ENCODE measurements at places on chromosomes 12 and 14. TPM values are rescaled to one million over a fixed set of nuclear protein-coding genes. Genes with fewer than 3 reads are reported as not detected.

- DNase-seq = no peak
These were observed 232.6 kb downstream of the EPS8 start for GRCh38 chr12:15556411-15557102.

DNA sequence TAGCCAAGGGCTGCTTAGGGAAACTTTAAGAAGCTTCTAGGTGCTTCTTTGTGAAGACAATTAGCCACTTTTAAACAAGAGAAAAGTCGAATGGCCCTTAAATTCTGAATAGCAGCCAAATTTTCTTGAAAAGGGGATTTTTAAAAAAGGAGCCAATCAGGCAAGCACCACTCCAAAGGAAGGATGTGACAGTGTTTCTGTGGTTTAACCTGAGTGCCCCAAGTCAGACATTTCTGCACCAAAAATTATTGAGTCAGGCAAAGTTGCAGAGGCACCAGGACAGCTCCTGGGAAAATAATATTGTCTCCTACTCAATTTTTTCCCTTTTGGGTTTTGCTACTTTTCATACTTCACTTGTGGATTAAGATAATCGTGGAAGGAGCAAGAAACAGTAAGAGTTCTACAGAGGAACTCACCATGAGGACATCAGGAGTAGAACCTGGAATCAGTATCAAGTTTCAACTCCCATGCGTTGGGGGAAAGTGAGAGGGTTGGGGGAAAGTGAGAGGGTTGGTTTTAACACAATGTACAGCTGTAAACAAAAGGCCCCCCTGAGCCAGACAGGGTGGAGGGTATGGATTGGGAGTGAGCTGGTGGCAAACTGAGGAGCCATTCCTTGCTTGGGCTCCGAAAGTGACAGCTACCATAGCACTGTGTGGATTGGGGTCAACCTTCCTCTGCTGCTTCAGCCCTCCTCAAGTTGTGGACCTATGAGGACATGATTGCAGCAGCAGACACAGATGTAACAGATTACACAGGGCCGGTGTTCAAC lies 90.8 kb downstream of the SLC38A1 start:
- DNase-seq = no peak

- DNase-seq = no peak
These were observed 788 bp downstream of the KRT72 start for GRCh38 chr12:52600475-52600874.

- DNase-seq = no peak
These were observed 29.9 kb upstream of the CORO1C start for GRCh38 chr12:108761226-108761625.

GRCh38 chr14:73784988-73785313 lies 66.7 kb upstream of the PTGR2 start:
- no peak for DNase-seq

DNA sequence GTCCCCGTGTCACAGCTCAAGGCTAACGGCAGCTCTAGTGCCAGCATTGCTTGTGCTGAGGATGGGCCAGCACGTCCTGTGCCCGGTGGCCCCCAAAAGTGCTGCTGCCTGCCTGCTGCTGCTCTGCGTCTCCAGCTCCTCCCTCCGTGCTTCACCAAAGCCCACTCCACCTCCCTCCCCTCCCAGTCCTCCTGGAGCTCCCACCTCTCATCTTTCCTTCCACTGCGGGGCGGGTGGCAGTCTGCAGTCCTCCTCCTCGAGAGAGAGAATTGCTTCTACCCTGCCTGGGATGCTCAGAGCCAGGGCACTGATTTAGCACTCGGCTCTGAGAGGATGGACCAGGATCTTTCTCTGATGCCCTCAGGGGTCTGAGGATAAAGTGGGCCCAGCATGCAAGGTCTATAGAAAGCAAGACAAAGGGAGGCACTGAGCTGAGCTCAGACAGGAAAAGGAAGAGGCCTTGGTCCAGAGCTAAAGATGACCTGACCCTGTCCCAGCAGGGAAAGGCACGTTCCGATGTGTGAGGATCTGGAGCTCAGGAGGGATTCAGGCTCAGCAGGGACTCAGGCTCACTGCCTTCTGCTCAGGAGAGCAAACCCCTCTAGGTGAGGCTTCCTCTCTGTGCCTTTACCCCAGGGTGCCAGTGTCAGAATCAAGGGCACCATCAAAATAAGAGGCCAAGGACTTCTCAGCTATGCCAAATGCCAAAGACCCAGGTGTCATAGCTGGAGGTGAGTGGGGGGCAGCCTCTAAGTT lies 113.1 kb upstream of the FKBP4 start:
- DNase-seq = no peak

GRCh38 chr12:130339951-130340350 lies 2.3 kb downstream of the PIWIL1 start:
- DNase-seq = no peak

GRCh38 chr14:24243336-24243836 lies 963 bp upstream of the TINF2 start:
- no peak for DNase-seq

DNA sequence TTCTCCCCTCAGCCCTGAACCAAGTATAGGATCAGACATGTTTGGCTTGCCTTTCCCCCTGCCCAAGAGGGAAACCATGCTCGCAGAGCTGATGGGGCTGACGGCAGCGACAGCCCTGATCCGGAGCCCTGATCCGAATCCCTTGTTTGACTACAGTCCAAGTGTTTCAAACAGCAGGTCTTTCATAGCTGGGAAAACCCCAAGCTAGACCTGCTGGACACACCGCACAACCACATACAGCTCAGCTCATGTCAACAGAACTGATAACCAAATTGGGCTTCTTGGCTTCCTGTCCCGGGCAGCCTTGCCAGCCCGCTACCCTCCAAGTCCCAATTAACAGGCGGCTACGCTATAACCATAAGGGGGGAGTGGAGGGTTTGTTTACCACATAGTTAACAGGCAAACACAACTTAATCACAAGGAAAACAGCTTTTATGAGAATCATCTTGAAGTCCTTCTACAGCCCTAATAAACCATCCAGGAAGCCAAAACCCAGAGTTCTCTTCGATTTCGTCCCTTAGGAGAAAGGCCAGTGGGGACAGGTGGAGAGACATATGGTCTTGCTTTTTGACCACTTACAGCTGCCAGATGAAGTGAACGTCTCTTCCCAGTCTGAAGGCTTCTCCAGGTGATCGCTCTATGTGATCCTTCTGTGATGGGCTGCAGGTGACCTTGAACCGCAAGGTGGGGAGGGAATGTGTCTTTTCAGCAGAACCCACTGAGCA lies 64.5 kb upstream of the MANSC4 start:
- DNase-seq = no peak

DNA sequence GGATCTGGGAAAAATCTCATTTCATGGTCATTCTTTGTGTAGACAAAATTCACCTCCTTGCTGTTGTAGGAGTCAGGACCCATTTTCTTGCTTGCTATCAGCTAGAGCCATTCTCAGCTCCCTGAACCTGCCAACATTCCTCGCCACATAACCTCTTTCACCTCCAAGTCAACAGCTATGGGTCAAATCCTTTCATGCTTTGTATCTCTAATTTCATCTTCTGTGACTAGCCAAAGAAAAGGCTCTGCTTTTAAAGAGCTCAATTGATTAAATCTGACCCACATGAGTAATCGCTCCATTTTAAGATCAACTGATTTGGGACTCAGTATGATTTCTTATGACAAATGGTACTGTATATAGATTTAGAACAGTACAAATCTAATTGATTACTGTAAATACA lies 89.2 kb upstream of the FOXG1 start:
- no peak for DNase-seq

DNA sequence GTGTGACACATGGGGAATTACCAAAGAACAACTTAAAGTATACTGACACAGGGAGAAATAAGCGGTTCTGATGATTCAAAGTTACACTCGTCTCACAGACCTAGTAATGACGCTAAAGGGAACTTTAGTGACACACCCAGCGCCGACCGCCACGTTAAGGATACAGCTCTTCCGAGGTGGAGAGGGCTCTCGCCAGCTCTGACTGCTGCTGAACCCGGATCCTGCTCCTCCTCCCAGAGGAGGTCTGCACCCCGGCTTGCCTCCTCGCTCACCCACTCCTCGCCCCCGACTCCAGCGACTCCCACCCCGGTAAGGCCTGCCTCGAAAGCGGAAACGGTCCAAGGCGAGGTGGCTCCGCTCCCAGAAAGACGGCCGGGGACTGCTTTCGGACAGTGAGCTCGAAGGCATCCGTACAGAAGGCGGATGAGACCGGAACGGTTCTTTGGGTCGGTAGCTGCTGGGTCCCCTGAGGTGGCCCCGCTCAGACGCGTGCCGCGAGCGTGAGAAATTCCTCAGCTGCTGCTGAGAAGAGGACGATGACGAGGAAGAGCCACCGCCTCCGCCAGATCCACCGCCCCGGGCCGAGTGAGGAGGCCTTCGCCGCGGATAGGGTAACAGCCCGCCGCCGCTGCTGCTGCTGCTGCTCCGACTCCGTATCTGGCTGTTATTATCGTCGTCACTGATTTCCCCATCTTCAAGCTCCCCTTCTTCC lies 643 bp downstream of the ZFC3H1 start:
- DNase-seq = no peak

DNA sequence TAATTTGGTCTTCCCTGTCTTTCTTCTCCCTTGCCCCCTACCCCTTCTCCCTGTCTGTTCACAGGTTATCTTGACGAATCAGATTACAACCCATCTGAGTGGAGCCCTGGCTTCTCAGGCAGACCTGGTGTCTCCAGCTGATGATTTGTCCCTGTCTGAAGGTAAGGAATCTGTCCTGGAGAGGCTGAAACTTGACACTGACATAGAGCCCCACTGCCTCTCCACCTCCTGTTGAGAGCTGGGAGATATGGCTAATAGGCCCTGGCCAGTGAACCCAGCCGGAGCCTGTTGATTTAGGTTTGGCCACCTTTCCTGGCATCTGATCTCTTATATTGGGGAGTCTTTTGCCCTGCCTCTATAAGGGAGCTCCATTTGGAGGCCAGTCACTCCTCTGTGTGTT lies 472.2 kb downstream of the RAD51B start:
- DNase-seq = no peak

GRCh38 chr12:79138872-79139271 lies 274.3 kb downstream of the SYT1 start:
- DNase-seq = no peak

DNA sequence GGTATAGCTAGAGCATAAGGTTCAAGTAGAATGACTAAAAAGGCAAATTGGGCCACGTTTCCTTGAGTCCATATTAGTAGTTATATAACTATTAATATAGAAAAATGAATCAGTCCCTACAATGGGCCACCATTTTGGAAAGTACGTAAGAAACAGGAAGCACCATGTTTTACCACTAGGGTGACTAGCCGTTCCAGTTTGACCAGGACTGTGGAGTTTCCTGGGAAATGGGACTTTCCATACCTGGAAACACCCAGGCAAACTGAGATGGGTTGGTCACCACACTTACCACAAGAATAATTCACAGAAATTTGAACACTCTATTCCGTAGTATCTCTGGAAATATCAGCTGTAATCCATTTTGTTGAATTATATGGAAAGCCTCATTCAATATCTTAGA lies 2.1 kb upstream of the MAGOHB start:
- DNase-seq = no peak

DNA sequence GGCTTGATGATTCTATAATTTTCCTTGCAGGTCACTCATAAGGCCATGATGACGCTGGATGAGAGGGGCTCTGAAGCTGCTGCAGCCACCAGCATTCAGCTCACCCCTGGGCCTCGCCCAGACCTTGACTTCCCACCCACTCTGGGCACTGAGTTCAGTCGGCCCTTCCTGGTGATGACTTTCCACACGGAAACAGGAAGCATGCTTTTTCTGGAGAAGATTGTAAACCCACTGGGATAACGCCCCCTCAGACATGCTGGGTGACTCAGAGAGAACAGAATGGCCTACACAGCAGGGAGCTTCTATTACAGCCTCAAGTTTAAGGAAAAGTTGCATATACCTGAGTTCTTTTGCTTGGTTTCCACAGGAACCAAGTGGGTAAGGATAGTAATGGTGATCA lies 34.3 kb downstream of the SERPINA3 start:
- DNase-seq = no peak

DNA sequence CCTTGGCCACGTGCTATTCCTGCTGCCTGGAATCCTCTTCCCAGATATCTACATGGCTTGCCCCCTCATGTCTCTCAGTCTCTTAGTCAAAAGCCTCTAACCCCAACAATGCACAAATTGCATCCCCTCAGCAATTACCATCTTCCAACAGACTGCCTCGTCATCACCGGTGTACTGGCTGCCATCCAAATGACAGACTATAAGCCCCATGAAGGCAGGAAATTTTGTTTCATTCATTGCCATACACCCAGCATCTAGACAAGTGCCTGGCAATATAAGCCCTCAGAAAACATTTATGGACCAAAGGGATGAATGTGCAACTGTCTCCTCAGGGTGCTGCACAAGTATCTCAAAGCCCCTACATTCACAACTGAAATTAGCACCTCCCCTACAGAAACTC lies 5.8 kb downstream of the GLT8D2 start:
- no peak for DNase-seq

- no peak for DNase-seq
These were observed 165.1 kb upstream of the AMIGO2 start for GRCh38 chr12:47244835-47245234.

DNA sequence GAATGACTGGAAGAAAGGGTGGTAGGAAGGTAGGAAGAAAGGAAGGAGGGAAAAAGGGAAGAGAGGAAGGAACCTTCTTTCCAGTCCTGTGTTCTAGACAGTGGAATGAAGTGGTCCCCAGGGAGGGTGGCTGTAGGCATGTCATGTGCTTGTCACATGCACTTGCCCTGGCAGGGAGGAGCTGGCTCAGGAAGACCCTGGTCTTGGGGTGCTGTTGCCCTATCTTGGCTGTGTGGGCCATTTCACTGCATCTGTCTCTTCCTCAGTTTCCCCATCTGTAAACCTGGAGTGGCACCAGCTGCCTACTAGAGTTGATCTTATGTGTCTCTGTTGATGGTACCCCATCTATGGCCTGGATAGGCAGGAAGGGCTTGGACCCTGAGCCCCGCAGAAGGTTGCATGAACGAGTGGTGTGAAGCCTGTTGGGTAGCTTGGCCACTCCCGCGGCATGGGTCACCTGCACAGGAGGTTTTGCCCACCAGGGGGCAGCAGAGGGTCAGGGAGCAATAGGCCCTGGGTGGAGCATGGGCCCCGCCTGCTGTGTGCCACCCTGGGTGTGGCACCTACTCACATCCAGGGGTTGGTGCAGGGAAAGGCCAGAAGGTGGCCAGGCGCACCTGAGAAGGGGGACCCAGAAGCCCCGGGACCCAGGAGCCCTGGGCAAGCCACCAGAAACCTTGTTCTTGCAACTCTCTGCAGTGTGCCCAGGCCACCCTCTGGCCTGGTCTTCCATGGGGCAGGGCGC lies 25.1 kb downstream of the MEG3 start:
- DNase-seq = no peak

The PRR4 gene
- total RNA-seq = 5.0 TPM

The OR4E2 gene
- total RNA-seq = not detected

The XPOT gene
- total RNA-seq = 52.2 TPM

The NDUFA12 gene
- total RNA-seq = 179 TPM

The NXPH4 gene
- 2.5 TPM for total RNA-seq

The KRT79 gene
- total RNA-seq = 0.12 TPM

The PPP4R4 gene
- 0.58 TPM for total RNA-seq
